ENCODE measurements at places on chromosomes 13 and 19. TPM values are rescaled to one million over a fixed set of nuclear protein-coding genes. Genes with fewer than 3 reads are reported as not detected.

KIR2DL3 gene
- 0.38 TPM for total RNA-seq

EBI3 gene
- 1.7 TPM for total RNA-seq

MADCAM1 gene
- 0.92 TPM for total RNA-seq

DCLK1 gene
- total RNA-seq: 10.4 TPM

DACH1 gene
- 8.1 TPM for total RNA-seq

FREM2 gene
- 14.5 TPM for total RNA-seq

CNFN gene
- not detected for total RNA-seq

C19orf25 gene
- 28.5 TPM for total RNA-seq

CERS1 gene
- total RNA-seq: not detected

CRX gene
- not detected for total RNA-seq

VSTM2B gene
- not detected for total RNA-seq

GPR183 gene
- 9.0 TPM for total RNA-seq

Data from lower lobe of right lung (tissue), 2 donors.